ENCODE measurements at places on chromosomes 2 and 18.

- DNase-seq: no peak
Measured at GRCh38 chr2:145654156-145654555, 1134.2 kb upstream of the ZEB2 start.

- DNase-seq: no peak
Measured at GRCh38 chr18:22789600-22789999, 143.5 kb upstream of the RBBP8 start.

- no peak for DNase-seq
Measured at GRCh38 chr18:32152705-32153448, 37.0 kb upstream of the MEP1B start.

DNA sequence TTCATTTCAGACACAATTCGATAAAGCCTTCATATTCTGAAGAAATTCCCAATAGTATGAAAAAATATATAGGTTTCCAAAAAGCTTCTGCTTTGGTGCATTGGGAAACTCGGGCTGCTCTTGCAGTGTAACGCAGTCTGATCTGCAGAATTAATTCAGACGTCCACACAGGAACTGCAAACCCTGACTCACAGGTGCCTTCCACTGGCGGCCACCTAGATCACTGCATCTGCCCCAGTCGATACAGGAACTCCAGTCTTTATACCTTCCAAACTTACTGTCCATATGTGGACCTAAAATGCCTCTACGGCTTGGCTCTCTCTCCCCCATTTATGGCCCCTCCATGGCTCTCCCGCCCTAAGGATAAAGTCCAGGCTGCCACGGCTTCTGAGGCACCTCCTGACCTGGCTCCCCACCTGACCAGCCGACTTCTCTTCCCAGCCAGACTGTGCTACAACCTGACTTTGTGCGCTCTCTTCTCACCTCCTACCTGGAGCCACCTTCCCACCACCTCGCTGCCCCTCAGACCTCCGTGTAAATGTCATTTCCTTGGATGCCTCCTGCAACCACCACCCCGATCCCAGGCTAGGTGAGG lies 39.7 kb downstream of the L3MBTL4 start:
- DNase-seq: no peak

Measured in activated naive CD4-positive, alpha-beta T cell (primary cell).